ENCODE measurements at places on chromosomes 11 and 22.

DNA sequence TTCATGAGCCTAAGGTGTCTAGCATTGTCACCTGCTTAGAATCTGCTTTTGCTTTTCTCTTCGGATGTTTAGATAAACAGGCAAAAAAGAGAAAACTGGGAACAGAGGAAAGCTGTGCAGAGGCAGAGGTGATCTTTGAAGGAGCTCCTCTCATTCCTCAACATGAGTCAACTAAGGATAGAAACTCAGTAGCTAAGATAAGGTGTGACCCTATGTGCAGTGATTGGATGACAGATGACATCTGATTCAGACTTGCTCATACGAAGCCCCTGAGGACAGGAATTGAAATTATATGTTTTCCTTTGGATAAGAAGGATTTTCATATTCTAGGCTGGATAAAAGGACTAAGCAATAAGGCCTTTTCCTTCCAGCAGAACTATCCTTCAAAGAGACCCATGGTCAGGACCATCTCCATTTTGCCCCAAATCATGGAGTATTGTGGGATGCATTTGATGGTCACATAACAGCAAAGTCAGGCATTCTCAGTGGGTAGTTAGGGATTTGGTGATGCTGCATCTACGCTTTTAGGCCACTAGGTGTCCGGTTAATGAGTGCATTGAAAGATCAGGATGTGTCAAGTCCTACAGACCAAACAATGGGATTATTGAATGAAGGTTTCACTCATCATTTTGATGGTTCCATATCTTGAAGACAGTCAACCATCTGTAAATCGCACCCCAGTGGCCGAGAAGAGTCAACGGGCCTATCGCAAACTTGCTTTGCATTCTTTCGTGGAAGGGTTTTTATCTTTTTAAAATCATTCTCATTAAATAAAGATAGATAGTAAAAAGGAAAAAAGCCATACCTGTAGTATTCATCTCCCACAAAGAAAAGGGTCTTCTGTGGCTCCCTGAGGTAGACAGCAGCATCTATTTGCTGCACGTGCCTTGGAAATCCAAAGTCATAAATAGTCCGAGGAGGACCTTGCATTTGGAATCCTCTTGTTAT is 32.2 kb downstream of the MMP20 start:
- no peak for DNase-seq

DNA sequence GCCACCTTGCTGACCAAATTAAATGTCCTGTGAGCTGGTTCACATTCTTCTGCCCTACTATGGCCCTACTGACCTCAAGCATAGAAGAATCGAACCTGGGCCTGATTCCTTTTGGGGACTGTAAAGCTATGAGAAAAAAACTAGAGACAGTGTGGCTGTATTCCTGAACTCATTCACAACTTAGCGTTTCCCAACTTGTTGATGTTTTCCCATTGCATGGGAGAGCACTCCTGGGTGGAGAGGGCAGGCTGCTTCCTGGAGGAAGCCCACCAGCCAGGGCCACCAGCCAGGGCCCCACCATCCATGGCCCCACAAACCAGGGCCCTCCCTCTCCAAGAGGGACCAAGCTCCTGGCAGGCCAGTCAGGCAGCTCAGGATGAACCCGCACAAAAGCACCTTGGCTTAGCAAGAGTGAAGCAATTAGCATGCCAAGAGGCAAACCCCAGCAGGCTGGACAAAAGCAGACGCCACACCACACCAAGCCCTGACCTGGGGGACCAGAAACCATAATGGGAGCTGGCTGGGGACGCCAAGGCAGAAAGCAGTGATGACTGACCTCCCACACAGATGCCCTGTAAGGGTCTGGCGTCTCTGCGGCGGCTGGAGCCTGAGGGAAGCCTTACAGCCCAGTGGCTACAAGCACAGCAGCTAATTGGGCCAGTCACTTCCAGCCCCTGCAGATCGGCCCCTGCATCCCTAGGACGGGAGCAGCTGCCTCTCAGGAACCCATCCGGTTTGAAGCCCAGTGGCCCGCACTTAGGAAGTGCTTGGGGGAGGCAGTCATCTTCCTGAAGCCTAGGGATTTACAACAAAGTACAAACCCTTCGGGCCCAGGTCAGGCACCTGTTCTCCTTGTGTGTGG is 2.1 kb downstream of the CERK start:
- no peak for DNase-seq

GRCh38 chr11:31687256-31687655 is 123.9 kb downstream of the PAX6 start:
- no peak for DNase-seq

- no peak for DNase-seq
Observed at GRCh38 chr22:27203276-27203660, 545.9 kb downstream of the MIAT start.

DNA sequence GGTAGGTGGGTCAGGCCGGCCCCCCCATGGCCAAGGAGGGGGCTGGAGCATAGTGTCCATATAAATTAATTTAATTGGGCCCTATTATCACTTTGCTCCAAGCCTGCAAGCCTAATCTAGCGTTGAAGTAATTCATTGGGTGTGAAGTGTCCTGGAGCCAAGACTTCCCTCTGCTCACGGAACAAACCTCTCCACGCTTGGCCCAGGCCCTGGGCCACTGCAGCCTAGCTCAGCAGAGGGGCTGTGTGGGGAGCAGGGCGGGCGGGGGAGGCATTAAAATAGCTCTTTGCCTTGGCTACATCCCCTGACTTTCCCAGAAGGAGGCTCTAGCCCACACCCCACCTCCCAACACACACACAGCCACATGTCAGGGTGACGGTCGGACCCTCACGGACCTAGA is 73.5 kb downstream of the THAP12 start:
- DNase-seq, result peak; percentile 75

DNA sequence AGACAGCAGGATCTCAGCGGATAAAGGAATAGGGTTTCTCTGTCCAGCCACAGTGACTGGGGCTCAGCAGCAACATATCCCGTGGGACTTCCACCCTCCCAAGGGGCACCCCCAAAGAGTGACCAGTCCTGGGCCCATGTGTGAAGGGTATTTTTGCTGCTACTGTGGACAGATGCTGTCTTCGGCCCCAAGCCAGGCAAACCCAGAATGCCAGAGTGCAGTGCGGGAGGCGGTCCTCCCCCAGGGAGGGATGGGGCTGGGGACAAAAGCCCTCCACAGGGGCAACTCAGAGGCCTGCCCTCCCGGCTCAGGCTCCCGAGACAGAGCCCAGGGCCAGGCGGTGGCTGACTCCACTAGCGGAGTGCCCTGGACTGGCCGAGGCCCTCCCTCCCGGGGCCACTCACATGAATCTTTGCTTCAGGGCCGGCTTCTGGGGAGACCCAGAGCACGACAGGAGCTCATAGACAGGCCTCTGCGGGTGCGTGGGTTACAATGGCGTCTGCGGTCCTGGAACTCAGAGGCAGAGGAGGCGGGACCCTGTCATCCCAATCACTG is 34.7 kb upstream of the WNT7B start:
- peak; percentile 24 for DNase-seq

GRCh38 chr22:19851291-19852176 is 3.1 kb downstream of the GNB1L start:
- DNase-seq, result no peak

- no peak for DNase-seq
Observed at GRCh38 chr11:101618709-101619108, 34.9 kb upstream of the TRPC6 start.
